ENCODE measurements at places on chromosomes 6 and 20.
A peak's percentile ranks its signal among the peaks of the same experiment; 100 is the strongest.

DNA sequence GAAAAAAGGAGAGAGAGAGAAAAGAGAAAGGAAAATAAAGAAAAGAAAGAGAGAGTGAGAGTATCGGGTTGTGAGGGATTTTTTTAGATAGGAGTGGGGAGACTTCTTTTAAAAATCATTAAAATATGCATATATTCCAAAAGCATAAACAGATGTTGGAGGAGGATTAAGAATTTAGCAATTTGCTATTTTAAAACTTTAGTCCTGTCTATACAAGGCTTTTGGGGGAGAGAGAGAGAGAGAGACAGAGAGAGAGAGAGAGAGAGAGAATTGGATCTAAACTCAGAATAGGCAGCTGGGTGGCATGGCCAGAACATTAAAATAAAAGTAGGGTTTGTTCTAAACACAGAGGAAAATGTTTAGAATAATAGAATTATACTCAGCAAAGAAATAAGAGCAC, 72.1 kb downstream of the SOD2 start:
- no peak for DNase-seq

DNA sequence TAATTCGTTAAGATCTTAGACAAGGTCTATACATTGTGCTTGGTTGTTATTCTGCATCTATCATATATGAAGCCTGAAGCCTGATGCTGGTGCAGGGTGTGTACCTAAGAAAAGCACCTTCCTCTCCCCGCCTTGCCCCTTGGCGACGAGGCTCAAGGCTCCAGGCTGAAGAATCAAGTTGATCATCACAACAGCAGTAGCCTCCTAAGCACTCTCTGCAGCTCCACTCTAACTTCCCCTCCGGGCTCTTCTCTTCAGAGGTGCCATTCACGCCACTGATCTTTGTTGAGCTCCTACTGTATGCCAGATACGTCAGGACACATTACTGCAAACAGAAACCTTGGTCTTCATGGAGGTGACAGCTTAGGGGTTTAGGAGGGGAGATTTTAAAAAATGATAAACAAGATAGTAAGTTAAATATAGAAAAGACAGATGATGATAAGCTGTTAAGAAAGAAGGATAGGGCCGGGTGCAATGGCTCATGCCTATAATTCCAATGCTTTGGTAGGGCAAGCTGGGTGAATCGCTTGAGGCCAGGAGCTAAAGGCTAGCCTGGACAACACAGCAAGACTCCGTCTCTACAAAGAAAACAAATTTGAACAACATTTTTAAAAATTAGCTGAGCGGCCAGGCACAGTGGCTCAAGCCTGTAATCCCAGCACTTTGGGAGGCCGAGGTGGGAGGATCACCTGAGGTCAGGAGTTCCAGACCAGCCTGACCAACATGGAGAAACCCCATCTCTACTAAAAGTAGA, 38.4 kb upstream of the ZNF217 start:
- DNase-seq, result no peak

- DNase-seq, result no peak
Measured at GRCh38 chr20:33022289-33022688, 9.2 kb upstream of the BPIFB6 start.

- no peak for DNase-seq
Measured at GRCh38 chr6:35413911-35414310, 38.2 kb upstream of the FANCE start.

GRCh38 chr6:56814308-56814707, 140.6 kb upstream of the BEND6 start:
- no peak for DNase-seq

- peak; percentile 1 for DNase-seq
Measured at GRCh38 chr6:82783587-82784236, 281.9 kb downstream of the UBE3D start.

DNA sequence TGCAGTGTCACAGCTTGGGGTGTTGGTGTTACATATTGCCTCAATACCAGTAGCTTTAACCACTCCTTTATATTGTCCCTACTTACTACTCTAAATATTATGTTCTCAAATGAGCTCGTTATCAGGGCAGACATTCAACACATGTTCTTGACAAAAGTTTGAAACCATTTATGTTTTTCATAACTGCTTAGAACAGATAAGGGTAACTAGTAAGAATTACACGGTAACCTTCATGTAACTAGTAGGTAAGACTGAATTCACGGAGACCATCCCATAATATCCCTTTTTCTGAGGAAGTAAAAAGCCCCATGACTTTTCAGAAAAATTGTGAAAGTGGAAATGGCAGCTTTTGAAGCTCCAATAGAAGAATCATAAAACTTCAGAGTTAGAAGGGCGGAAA, 59.6 kb upstream of the CENPW start:
- no peak for DNase-seq

DNA sequence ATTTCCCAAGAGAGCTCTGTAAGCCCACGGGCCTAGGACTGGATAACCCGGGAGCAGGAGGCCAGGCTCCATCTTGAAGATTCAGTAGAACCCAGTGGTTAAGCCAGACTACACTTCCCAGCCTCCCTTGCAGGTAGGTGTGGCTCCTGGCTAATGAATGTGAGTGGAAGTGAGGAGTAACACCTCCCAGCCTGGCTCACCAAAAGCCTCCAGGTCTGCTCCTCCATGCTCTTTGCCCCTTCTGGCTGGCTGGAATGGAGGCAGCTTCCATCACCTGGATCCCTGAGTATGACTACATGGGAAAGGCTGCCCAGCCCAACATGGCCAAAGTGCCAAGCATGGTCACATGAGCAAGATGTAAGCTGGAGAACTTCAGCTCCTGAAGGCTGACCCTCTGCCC, 9.7 kb downstream of the LRRN4 start:
- no peak for DNase-seq

- peak; percentile 6 for DNase-seq
Measured at GRCh38 chr20:21981597-21982344, 276.3 kb downstream of the PAX1 start.

- DNase-seq, result no peak
Measured at GRCh38 chr6:147752689-147753403, 244.4 kb downstream of the SAMD5 start.

- DNase-seq, result no peak
Measured at GRCh38 chr6:134079406-134079921, 27.0 kb upstream of the SLC2A12 start.

GRCh38 chr20:50003253-50003656, 20.5 kb downstream of the SNAI1 start:
- no peak for DNase-seq

GRCh38 chr6:46090115-46091079, 39.4 kb upstream of the ENPP4 start:
- peak; percentile 37 for DNase-seq

DNA sequence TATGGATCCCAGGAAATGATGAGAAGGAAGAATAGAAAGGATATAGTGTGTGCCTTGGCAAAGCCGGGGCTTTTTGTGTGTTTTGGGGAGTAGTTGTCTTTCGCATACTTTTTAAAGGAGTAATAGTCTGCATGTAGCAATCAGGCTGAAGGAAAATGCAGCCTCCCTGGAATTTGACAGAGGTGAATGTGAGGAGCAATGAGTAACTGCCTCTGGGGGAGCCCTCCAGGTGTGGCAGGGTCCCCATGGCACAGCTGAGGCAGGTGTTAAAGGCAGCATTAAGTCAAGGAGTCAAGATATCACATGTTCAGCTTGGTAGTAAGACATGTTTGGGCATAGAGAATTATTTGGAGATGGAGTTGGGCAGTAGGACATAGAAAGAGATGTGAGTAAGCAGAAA, 203.1 kb downstream of the C6orf118 start:
- no peak for DNase-seq

DNA sequence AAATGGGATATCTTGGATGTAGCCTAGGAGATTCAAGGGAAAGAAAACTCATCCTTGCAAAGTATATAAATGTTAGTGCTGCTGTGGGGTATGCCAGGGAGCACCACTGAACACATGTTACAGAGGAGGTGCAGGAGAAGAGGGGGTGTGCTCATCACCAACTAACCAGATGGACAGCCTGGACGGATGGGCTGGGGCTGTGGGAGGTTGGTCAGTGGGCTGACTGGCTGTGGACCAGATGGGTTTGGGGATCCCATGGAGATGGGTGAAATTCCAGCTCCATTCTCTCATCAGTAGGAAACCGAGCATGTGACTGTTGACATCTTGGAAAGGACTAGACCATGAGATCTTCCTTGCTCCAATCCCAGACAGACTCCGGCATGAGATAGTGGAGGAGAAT, 201.0 kb downstream of the LRFN2 start:
- no peak for DNase-seq

DNA sequence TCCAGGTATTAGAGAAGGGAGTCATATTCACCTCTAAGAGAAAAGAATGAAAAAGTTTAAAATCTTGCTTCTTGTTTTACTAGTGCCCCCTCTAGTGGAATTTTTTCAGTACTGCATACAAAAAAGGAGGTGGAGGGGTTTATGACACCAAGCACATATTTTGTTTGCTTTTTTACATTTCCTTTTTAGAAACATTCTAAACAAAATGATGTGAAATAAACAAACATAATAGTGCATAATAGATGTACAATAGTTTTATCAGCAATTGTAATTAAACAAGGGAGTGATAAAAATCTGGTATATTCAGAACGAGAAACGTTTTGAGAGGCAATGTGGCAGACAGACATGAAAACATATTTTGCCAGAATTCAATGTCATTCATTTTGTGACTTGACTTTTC, 111.0 kb upstream of the TFAP2D start:
- no peak for DNase-seq

GRCh38 chr6:5786969-5787720, 219.6 kb downstream of the NRN1 start:
- DNase-seq, result no peak
